ENCODE measurements at places on chromosomes 13 and 19.

GRCh38 chr19:14371301-14371821 is 9.9 kb upstream of the ADGRE5 start:
- DNase-seq: no peak

GRCh38 chr13:55234311-55234710 is 1906.4 kb upstream of the PRR20A start:
- no peak for DNase-seq

DNA sequence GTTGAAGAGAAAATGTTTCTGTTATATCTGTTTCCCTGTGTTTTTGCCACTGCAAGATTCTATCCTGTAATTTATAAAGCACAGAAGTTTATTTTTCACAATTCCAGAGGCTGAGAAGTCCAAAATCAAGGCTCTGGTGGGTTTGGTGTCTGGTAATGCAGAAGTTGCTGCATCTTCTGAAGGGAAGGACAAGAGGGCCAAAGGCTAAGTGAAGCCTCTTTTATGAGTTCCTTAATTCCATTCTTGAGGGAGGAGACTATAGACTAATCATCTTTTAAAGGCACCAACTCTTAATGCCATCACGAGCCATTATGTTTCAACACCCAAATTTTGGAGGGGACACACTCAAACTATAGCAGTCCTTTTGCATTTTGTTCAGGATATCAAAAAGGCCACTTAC is 34.1 kb upstream of the WDFY2 start:
- DNase-seq: no peak

DNA sequence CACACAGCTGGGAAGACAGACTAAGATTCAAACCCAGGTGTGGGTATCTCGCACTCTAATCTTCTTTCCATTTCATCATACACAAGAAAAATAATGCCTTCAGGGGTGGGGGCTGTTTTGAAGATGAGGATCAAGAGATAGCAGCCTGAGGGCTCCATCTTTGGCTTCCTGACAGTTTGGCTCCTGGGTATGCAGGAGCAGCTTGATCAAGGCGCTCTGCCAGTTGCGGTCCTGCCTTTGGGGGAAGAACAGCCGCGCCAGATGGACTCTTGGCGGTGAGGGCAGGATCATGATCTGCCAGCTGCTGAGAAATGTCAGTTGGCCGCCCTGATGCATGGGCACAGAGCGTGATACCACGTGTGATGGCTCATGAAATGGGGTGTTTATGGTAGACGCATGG is 119.1 kb downstream of the IER2 start:
- no peak for DNase-seq

- DNase-seq: no peak
Observed at GRCh38 chr19:3357992-3358688, 8.2 kb upstream of the NFIC start.

DNA sequence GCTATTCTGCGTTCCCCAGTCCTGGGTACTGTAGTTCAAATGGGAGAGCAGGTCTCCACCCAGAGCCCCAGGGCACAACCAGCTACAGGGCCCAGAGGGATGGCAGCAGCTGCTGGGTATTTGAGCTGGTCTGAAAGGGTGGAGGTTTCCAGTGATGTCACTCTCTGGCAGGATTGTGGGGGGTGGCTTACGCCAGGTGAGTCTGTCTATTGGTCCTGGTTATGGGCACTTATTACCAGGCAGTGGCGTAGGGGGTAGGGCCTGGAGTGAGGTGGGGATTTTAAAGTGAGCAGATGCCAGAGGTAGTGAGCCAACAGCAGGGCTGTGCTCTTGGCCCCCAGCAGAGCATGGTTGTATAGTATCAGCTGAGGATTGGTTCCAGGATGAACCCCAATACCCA is 6.2 kb downstream of the RPS19 start:
- no peak for DNase-seq

GRCh38 chr13:94154367-94154766 is 325.1 kb downstream of the DCT start:
- no peak for DNase-seq

GRCh38 chr19:1765904-1766799 is 12.8 kb downstream of the ONECUT3 start:
- no peak for DNase-seq

GRCh38 chr13:69243366-69243765 is 864.3 kb upstream of the ATXN8OS start:
- DNase-seq: no peak

DNA sequence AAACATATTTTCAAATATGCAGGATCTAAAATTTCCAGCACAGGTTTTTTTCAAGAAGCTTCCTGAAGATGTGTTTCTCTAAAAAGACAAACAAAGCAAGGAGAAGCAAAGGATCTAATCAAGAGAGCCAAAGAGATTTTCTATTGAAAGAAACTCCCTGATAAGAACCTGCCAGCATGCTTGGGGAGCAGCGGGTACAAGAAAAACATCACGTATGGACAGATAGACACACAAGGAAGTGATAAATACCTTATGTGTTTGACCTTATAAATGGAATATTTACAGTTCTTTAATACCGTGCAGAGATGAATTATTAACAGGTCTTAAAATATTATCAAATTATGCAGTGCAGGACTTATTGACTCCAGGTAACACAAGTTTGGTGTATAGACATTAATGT is 562.1 kb downstream of the DACH1 start:
- no peak for DNase-seq

- DNase-seq: no peak
Observed at GRCh38 chr13:113941571-113942191, 32.2 kb downstream of the C13orf46 start.

DNA sequence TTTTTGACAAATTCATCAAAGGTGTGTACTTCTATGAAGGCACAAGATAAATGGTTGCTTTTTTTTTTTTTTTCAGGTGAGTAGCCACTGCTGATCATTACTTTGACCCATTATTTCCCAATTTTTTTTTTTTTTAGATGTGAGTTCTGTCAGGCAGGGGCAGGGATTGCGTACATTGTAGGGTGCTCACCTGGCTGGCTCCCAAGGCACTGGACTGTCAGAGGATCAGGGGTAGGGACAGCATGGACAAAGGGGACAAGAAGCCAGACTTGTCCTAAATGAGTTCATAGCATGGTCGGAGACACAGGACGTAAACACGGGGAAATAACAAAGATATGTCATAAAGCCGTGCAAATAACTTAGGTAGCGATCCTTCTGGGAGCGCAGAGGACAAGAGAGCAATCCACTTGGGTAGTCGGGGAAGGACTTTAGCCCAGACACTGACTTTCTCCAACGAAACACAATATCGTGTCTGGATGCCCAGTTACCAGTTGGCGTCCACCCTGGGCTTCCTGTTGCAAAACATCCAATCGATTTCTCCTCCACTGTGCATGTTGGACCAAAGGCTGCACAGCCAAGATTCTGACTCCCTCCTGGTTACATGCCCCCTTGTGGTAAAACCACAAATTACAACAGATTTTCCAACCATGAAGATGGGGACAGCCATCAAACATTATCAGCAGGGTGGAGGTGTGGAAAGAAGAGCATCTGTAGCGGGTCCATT is 27.5 kb upstream of the KATNAL1 start:
- peak; percentile 73 for DNase-seq

- DNase-seq: no peak
Observed at GRCh38 chr13:96934889-96935489, 59.3 kb downstream of the OXGR1 start.

DNA sequence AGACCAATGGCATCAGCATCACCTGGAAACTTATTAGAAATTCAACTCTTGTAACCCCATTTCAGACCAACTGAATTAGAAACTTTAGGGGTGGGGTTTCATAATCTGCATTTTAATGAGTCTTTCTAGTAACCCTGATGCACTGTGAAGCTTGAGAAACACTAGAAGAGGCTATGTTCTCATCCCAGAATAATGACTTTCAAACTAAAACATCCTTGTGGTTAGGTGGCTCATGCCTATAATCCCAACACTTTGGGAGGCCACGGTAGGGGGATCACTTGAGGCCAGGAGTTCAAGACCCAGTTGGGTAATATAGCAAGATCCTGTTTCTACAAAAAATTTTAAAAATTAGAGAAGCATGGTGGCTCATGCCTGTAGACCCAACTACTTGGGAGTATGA is 402.4 kb downstream of the DLEU7 start:
- no peak for DNase-seq

- DNase-seq: no peak
Observed at GRCh38 chr13:24624801-24625231, 55.4 kb upstream of the ATP12A start.

GRCh38 chr13:49935171-49936074 is 717 bp downstream of the SPRYD7 start:
- DNase-seq: peak; percentile 76

GRCh38 chr13:108508263-108508662 is 121.1 kb upstream of the MYO16 start:
- no peak for DNase-seq

- no peak for DNase-seq
Observed at GRCh38 chr19:45104658-45105349, 11.8 kb downstream of the PPP1R37 start.

Measured in K562 (cell line).